ENCODE measurements at places on chromosomes 4 and X.

GRCh38 chr4:100348473-100348872 is 158.2 kb upstream of the DDIT4L start:
- no peak for DNase-seq

- no peak for DNase-seq
Observed at GRCh38 chrX:96684339-96685209, at the start of gene DIAPH2. DIAPH2 (plus strand) TSS chrX:96684842.

- no peak for DNase-seq
Observed at GRCh38 chr4:104859601-104860237, 287.0 kb upstream of the TET2 start.

DNA sequence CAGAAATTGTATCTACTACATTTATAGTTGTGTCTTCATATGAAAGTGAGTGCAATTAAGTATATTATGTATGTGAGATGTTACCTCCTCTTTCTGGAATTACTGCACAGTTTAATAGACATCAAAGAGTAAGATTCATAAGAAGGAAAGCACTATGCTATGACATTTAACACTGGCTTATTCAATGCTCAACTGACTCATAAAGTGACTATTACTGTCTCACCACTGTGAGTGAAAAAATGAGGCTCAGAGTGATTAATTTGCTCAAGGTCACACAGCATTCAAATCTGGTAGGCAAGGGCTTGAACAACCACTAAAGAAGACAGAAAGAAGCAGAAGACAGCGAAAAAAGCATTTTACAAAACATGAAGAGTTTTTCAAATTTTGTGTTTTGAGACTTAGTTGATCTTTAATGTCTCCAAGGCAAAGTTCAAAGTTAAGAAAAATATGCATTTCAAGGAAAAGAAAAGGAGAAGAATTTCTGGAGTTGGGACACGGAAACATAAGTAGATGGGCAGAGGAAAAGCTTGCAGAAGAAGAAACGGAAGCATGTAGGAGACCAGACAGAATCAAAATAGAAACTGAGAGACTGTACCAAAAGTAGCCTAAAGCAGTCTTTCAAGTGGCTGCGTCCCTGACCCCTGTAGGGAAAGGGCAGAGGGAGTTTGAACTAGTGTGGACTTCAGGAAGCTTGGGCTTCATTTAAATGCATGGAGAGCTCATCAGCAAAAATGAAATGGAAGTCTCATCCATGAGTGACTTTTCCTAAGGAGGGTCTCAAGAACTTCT is 66.3 kb downstream of the KCNIP4 start:
- DNase-seq: no peak

GRCh38 chr4:170497112-170497511 is 407.4 kb upstream of the AADAT start:
- DNase-seq: no peak

- no peak for DNase-seq
Observed at GRCh38 chrX:47198026-47198686, 4.5 kb downstream of the UBA1 start.

DNA sequence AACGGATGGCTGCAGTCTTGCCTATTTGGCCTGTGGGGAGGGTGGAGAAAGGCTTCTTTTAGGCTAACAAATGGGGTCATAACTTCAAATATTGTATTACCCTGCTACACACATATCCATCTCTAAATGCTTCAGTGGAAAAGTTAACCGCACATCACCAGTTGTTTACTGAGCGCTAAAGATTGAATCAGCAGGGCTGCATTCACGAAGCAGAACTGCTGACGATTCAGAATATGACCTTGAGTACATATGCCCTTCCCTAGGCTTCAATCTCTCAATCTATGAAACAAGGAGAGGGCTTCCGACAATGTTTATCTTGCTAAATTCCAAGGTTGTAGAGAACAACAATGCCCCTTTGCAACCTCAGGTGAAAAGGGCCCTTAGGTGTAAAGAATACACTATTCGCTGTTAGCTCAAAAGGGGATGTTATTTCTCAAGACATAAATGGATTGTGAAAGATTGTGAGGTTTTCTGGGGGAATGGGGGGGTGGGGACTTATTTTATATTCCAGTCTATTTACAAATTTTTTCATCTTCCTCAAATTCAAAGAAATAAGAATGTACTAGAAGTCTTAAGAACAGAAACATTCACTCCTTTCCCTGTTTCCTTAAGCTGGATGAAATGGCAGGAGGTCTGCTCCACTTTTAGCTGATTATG is 2.6 kb upstream of the ATP6AP2 start:
- DNase-seq: peak; percentile 18

DNA sequence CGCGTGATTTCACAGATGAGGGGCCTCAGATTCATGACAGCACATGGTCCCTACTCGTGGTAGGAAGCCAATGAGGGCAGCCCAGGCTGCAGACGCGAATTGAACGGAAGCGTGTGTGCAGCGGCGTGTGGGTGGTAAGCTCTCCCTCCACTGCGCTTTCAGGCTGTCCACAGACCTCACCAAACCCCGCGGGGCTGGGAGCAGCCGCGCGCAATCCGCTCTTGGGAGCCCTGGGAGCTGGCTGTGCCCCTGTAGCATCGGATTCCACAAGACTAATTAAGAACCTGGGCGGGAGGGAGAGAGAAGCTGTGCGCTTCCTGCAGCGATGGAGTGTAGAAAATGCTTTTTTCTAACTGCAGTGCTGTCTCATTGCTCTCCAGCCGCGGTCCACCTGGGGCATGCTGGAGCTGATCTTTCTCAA is 134.9 kb downstream of the STOX2 start:
- no peak for DNase-seq

DNA sequence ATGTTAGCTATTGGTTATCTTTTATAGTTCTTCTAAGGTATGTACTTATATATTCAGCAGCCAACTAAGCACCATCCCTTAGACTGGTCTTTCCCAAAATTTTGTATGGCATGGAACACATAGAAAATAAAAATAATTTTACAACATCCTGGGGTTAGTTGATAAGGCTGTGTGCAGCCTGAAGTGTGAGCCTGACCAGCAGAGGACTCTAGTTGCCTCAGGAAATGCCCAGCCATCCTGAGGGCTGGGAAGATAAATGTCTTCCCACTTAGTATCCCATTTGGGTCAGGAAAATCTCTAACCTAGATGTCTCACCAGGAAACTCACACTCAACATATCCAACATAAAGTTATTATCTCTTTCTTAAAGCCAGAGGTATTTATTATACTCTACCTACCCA is 251.4 kb upstream of the POF1B start:
- no peak for DNase-seq

- DNase-seq: peak; percentile 12
Observed at GRCh38 chr4:55762819-55763218, 56.8 kb upstream of the EXOC1L start.

DNA sequence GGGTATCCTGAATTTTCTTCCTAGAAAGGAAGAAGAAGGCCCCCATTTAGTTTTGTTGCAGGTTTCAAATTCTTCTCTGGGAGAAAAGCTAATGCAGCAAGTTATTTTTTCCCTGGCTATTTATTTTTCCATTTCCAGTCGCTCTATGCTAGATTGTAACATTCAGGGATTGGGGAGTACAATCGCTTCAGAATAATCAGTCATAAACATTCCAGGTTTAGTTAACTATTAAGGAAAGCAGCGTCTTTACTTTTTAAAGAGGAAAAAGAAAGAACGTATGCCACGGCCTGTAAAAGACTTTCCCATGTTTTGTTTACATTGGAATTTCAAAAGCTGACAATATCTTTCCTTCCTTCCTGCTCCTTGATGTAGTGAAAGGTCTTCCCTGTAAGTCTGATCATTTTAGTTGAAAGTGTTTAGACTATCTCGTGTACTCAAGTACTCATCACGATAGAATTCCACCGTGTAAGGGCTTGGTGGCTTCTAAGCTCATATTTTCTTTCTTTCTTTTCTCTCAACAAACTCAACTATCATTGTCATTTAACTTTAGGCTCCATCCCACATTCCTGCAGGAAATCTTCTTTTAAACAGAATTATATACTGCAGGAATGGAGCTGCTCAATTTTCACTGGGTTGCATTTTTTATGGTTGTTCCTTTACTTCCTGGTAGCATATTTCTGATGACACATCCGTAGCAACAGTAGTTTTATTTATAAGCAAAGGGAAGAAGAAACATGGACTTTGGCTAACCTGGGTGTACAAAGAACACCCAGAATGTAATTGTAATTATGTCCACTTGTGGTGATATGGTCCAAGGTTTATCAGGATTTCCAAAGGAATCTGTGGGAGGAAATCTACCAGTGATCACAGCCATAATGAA is 213.1 kb upstream of the FAT1 start:
- DNase-seq: no peak

- DNase-seq: no peak
Observed at GRCh38 chrX:119398587-119398973, 556 bp upstream of the SLC25A43 start.

DNA sequence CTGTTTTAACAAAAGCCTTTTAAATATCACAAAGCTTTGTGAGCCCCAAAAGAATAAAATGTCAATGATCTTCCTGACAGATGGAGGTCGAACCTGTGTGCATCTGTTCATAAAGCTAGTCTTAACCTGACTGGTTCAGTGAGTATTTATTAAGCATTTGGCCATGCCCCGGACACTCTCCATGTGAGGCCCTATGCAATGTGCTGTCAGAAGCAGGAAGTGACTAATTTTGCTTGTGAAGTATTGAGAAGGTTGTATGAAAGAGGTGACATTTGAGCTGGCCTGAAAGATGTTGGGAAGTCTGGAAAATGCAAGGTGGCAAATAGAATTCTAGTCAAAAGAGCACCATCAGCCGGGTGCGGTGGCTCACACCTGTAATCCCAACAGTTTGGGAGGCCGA is 171.4 kb downstream of the MSL3 start:
- DNase-seq: no peak

- no peak for DNase-seq
Observed at GRCh38 chr4:42643685-42644084, 13.2 kb downstream of the ATP8A1 start.

DNA sequence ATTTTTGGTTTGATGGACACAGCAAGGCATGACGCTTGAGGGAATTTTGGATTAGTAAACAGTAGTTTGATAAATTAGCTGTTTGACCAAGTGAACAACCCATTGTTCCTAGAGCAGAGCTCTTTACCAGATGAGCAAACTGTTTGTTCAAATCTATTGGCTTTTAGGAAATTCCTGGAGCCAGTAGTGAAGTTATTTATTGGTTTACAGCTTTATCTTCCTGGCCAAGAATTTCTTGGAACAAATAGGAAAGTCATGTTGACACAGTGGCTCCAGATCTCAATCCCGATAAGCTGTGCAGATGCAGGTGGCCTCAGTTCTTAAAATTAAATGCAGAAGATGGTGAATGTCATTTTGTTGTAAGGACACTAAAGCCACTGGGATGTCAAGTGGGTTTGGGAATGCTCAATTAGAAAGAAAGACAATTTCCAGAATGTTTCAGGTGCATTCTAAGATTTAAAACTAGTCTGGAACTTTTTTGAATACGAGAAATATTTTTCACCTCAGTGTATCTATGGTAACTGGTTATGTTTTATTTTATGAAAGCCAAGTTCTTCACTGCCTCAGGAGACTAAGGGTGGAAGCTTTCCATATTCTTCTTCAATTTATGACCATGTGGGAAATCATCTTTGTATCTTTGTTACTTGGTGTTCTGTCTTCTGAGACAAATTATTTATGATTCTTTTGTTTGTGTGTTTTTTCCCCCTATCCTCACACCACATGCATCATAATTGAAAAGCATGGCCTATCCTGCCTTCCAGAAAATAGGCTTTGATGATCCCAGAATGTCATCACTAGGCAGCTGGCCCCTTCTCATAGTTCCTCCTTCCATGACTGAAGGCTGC is 554.5 kb downstream of the STIM2 start:
- DNase-seq: no peak

DNA sequence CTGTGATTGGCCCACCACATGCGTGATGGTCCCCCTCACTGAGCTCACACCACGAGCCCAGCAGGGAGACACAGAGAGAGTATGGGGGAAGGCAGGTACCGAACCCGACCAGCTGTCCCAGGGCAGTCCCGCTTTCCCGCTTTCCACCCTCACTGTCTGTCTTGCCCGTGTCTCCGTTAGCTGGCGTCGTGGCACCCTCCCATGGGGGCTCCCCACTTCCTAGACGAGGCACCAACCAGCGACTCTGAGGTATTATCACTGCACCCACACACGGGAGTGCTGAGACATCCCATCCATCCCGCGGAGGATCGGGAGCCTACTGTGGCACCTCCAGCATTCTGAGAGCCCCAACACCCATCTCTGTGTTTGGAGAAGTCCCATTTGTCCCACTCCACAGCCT is 43.0 kb upstream of the NHSL2 start:
- DNase-seq: no peak

GRCh38 chr4:165502916-165503907 is 124.4 kb downstream of the CPE start:
- DNase-seq: no peak

DNA sequence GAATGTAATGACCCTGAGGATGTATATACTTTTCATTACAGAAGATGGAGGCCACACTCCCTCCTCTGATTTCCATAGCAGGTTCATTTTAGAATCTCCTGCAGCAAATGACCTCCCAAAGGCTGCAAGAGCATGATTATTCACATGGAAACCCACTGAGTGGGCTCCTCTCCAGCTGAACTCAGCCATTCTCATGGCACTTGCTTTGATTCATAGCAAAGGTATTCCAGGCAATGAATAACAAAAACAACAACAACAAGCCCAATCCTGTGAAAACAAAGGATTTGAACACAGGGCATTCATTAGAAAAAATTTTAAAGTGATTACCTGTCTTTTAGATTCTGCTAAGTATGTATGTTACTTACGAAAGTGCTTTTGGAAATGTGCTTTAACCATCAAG is 894.0 kb upstream of the FRG1 start:
- no peak for DNase-seq

- DNase-seq: no peak
Observed at GRCh38 chrX:51461053-51462044, 35.0 kb downstream of the NUDT11 start.

GRCh38 chr4:53671757-53672156 is 80.5 kb upstream of the LNX1 start:
- DNase-seq: no peak

DNA sequence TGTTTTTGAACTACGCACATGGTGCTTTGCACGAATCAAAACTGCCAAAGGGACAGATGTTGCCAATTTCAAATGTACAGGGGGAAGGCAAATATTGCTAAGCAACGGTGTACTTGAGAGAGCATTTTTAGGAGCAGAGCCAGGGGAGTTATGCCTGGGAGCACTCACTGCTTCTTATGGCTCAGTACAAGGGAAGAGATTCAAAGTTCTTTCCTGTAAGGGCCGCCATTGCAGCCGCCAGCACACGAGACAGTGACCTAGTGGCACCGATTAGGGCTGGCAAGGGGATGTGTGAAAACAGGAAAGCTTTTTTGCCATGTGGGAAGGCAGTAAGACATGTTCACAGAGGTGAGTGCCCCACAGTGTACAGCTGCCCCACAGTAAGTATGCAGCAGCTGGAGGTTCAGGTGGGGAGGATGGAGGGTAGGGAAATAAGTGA is 133.8 kb downstream of the AFF1 start:
- peak; percentile 84 for DNase-seq

DNA sequence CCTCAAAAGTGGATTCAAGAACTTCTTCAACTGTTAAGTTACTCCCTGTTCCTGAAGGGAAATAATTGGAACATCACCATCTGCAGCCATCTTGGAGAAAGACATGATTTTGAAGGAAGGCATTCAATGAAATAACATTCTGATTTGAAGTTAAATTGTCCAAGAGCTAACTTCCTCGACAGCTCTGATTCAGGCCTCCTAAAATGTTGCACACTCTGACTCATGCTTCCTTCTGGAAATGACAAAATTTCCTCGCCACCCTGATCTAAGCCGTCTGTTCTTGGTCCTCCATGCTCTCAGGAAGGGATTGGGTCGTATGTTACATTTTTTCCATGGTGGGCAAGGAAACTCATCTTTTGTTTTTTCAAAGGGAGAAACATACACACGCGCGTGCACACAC is 496.9 kb upstream of the DIPK2B start:
- no peak for DNase-seq

All from NCI-H187 treated with DMSO at 0.1 percent for 48 hours (cell line).